Activated CD8-positive, alpha-beta memory T cell treated with anti-CD3 and anti-CD28 coated beads for 48 hours (primary cell): ENCODE measurements at places on chromosomes 2 and 18.

- no peak for DNase-seq
Observed at GRCh38 chr18:28999726-29000125, 822.8 kb upstream of the CDH2 start.

DNA sequence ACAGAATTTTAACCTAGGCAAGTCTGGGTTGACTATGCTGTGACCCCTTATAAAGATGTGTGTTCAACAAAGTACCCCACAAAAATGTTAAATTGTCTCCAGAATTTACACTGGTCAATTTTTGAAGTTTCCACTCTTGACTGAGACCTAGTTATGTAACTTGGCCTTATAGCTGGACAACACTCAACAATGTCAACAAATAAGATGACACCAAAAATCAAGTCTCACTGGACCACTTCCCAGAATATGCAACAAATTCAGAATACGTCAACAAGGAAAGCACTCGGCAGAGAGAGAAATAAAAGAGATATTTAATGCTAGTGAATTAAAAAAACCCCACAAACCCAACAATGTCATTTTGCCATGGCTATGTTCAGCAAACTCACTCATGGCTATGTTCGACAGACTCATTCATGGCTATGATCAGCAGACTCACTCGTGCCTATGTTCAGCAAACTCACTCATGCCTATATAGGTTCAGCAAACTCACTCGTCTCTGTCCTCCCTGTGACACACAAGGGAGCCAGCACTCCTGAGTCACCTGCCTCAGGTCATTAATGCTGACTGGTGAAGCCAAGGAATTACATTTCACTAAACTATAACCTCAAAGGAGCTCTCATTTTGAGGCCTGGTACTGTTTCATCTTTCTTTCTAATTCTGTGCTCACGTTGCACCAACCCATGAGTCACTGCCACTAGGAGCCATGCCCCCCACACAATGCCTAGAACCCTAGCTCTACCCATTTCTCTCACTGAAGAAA lies 72.7 kb downstream of the PTPN2 start:
- no peak for DNase-seq

DNA sequence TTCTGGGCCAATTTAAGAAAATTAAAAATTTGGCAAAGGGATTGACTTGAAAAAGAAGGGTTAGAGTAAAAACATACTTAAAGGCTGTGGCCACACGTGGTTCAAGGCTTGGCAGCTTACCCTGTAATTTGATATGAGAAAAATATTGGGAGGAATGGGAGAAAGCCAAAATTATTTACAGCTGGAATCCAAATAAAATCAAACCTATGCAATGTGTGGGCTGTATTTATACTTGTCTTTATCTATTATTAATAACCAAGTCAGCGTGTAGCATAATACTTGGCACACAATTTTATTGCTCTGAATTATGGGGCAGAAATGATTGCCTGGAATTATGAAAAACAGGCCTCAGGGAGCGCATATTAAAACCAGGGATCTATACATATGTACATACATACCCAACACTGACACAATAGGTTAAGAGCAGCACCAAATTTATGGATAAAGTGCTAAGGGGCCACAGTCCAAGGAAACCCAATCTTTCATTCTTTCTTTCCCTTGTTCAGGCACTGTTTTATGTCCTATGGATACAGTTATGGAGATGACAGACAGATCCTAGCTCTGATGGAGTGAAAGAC lies 35.6 kb downstream of the FAM124B start:
- no peak for DNase-seq

DNA sequence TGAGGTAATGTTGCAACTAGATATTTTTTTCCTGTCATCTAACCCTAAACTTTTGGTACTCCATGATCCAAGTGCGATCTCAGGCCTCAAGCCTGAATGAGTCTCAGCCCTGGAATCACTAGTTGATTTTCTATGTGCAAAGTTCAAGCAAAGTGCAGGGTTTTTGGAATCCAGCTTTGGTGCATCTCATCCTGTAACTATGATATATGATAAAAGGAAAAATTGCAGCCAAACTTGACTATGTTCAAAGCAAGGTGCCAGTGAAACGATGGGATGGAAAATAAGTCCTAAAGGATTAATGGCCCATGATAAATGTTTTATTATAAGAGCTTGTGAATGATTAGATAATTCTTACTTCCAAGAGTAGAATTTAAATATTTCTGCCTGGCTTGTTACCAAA lies 78.9 kb upstream of the NT5C1B start:
- DNase-seq: no peak

DNA sequence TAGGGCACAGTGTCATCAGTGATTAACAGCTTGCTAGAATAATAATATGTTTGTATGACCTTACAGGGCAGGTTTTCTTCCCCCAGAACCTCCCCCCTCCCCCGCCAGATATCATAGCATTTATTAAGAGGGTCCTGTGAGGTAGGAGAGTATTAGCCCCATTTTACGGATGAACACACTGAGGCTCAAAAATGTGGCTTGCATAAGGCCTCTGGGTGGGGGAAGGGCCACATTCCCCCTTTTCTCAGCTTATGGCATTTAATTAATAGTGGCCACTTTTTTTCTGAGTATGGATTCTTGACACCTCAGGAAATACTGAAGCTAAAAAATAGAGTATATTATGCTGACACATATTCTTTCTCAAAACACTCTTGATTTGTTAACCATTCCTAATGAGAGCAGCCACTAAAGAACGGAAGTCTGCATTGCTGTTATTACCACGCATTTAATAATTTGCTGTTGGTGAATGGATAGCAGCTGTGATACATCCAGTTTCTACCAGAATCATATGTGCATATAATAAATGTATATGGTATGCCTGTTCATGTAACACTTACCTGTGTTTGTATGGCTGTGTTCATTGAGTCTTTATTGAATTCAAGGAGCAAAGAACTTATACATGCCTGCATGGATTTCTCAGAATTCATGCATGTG lies 3.0 kb downstream of the CTIF start:
- no peak for DNase-seq

GRCh38 chr2:144358374-144358964 lies 161.4 kb downstream of the ZEB2 start:
- DNase-seq: no peak

DNA sequence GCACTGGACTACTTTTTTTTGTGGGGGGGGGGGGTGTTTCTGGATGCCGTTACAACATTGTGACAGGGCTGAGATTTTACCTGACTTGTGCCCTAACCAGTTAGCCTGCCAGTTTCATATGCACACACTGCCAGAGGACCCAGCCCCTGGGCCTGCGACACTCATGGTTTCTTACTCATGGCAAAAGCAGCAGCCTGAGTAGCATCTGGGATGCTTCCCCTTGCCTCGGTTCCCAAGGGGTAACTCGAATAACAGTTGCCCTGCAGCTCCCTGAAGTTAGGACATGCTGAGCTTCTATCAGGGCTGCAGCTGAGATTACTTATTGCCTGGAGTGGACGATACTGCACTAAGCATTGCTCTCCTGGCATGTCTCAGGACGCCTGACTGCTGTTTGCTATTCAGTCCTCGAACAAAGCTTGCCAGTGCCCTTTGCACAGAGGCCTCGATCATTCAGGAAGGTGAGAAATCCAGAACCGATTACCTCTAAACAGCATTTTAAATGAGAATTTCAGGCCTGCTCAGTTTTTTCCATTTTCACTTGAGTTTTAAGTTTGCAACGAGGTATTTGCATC lies 47.9 kb downstream of the TRPM8 start:
- no peak for DNase-seq

DNA sequence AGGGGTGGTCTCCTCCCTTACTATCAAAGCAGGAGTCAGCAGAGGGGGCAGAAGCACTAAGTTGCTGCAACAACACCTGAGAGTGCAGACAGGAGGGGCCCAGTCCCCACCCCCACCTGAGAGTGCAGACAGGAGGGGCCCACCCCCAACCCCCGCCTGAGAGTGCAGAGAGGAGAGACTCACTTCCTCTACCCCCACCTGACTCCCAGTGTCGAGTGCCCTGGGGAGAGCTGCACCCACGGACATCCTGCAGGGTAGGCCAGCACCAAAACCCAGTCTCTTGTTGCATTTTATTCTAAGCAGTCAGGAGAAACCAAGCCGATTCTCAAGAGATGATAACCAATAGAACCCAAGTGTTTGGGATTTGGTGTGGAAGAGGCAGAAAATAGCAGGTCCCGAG lies 78.4 kb downstream of the NAPG start:
- DNase-seq: no peak

- no peak for DNase-seq
Observed at GRCh38 chr18:45069546-45069945, 388.9 kb downstream of the SETBP1 start.

- no peak for DNase-seq
Observed at GRCh38 chr2:157735532-157735931, 106.9 kb upstream of the ACVR1C start.

DNA sequence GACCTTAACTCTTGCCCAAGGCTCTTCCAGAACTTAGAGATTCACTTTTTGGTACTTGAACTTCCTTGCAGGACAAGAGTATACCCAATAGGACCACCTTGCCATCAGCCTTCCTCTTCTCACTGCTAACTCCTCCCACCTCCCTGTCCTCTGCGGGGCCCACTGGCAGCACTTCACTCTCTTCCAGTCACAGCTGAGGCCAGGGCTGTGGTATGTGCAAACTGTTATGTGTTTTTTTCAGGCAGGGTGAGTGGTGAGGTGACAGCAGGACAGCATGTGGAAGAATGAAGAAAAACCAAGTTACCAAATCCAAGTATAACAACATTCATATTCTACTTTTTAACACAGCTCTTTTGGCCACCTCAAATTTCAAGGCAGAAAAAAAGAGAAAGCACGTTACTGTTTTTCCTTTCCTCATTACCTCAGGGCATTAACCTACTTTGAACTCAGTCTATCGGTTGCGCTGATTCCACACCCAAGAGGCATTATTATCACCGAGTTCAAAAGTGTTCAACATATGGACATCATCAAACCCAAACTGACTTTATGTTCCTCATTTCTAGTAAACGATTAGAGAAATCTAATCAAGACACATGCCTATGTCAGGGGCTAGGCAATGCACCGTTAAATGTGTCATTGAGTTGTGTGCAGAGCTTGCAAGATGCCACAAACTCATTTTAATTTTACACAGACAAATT lies 605.2 kb upstream of the SYT4 start:
- DNase-seq: no peak

DNA sequence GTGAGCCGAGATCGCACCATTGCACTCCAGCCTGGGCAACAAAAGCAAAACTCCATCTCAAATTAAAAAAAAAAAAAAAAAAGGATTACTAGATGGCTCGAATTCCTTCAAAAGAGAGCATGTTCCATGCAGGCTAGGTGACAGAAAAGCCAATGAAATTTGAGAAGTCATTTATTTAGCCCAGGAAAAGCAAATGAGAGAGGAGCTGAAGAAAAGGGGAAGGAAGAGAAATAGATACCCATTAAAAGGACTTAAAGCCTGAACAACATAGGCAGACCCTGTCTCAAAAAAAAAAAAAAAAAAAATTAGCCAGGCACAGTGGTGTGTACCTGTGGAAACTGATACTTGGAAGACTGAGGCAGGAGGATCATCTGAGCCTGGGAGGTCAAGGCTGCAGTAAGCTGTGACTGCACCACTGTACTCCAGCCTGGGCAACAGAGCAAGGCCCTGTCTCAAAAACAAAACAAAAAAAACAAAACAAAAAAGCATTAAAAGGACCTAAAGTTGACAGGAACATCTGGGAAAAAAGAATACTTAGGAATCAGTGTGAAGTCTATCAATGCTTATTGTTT lies 11.1 kb downstream of the SEPTIN10 start:
- no peak for DNase-seq

DNA sequence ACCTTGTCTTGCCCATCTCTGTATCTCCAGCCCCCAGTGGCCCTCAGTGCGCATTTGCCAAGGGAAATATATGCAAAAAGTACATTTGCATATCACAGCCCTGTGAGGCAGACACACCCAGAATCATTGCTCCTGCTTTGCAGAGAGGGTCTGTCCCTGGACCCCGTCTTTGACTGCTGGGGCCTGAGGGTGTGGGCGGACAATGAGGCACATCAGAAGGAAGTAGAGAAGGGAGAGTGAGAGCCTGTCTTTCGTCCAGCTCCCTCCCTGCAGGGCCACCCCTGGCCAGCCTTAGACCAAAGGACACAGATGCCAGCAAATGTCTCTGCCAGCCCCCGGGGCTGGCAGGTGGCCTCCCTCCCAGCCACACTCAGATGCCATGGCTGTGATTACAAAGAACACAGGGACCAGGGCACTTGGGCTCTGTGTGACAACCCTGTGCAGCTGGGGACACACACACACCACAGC lies 516.2 kb upstream of the MYT1L start:
- DNase-seq: no peak

- no peak for DNase-seq
Observed at GRCh38 chr18:44818668-44819403, 138.1 kb downstream of the SETBP1 start.

DNA sequence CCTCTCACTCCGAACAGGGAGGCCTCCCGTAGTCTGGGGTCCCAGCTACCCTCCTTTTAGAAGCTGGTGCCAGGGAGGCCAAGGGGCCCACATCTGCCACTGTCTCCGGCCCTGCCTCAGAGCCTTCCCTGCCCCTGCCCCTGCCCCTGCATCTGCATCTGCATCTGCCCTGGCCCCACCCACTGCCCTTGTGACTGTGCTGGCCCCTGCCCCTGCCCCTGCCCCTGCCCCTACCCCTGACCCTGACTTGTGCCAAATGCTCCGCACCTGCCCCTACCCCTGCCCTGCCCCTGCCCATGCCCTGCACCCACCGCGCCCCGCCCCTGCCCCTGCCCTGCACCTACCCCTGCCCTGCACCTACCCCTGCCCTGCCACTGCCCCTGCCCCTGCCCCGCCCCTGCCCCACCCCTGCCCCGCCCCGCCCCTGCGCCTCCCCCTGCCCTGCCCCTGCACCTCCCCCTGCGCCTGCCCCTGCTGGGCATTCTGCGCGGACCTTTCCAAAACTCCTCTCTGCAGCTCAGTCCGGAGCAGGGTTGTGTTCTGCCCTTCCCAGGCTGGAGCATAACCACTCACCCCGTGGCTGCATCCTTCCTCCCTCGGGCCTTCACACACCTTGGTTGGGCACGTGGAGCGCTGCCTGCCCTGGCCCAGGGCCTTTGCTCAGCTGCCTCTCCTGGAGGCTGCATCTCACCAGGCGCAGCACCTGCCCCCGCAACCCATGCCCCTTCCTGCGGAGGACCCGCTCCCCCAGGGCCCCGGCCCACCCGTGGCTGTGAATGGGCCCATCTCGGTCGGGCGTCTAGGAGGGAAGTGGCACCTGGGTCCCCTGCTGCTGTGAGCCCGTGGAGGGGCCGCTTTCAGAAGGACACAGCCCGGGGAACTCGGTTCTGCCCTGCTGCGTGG lies 5.4 kb downstream of the SNTG2 start:
- DNase-seq: no peak

DNA sequence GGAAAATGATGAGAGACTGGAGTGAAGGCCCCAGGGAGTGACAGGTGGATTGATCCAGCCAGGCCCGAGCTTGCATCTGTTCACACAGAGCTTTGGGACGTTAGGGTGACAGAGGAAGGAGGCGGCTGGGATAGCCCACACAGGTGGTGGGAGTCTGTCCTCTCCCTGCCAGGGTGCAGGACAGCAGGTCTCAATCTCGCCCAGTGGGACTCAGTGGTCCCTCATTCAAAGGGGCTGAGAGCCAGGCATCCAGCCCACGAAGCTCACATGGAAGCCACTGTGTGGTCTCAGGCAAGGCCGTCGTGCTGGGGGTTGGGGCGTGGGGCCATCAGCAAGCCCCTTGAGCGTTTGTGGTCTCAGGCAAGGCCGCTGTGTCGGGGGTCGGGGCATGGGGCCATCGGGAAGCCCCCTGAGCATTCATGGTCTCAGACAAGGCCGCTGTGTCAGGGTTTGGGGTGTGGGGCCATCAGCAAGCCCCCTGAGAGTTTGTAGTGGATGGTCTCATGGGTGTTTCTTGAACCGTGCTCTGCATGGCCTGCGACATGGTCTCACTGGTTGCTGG lies 8.3 kb downstream of the KCNG2 start:
- no peak for DNase-seq
